Activated effector memory CD4-positive, alpha-beta T cell treated with Interleukin-2 at 50 U/mL for 16 hours (primary cell): ENCODE measurements at places on chromosomes 4 and X.

DNA sequence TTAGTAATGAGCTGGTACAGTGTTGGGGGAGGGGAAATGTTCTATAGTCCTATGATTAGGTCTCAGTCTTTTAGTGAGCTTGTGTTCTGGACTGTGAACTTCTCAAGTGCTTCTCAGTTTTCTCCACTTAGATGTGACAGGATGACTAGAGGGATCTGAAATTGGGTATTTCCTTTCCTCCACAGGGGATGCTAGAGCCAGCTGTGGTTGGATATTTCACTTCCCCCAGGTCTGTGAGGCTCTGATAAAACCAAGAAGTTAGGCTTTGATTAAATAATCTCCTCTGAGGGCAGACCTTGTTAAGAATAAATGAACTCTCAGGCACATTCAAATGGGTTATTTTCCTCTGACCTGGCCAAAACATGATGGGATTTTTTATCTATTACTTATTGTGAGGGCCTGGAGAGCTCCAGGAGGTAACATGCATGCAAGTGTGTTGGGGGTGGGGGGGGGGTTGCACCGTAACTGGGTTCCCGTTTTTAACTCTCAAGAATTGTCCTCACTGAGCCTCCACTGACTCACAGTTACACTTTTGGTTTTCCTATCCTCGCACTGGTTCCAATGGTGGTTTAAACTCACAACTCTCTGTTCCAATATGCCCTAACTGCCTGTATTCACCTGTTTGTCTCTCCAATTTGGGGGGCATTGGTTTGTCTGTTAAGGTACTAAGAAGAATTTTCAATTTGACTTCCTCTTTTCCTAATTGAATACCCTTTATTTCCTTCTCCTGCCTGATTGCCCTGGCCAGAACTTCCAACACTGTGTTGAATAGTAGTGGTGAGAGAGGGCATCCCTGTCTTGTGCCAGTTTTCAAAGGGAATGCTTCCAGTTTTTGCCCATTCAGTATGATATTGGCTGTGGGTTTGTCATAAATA lies 28.1 kb upstream of the GLRA3 start:
- DNase-seq, result no peak

DNA sequence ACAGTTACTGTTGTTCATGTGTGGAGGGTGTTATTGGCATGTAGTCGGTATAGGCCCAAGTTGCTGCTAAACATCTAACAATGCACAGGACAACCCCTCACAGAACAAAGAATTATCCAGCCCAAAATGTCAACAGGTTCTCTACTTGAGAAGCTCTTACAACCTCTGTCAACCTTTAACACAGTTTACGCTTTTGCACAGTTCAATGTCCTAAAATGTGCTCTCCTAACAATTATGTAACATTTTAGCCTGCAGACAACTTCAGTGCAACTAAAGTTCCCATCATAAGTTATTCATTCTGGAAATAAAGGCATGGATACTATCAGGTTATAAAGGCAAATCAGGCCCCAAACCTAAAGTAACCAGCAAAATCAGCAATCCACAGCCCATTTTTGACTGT lies 66.2 kb downstream of the ASB9 start:
- DNase-seq, result no peak

DNA sequence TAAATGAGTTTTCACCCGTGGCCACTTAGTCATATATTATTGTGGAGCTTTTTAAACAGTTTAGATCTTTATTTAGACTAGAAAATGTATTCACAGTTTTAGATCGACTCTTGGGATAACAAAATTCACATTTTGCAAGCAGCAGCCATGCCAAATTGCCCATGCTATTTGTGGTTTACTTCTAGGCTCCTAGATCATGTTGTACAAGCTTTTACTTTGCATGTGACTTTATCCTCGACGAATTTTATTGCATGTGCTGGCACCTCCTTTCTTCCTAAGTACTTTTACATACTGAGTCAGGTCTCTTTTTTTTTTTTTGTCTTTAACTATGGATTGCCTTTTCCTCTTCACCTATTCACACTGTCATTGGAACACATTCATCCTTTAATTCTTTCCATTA lies 23.2 kb downstream of the BBS12 start:
- DNase-seq, result no peak

DNA sequence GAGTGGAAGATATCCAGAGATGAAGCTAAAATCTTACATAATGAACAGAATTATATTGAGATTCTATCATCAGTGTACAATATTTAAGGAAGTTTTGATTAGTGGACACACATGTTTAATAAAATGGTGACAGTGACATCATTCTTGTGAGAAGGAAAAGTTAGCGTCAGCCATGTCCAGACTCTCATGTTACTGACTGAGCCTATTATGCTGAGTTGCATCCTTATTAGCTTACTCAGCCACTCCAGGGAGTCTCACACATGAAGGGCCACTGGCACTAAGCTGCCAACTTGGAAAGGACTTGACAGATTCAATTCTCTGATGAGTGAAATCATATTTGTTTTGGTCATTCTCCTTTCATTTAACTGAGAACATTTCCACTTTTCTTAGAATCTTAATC lies 170.6 kb downstream of the BANK1 start:
- no peak for DNase-seq

- no peak for DNase-seq
These were observed 280.3 kb downstream of the INPP4B start for GRCh38 chr4:142565771-142566170.

GRCh38 chr4:85778632-85779131 lies 303.7 kb downstream of the ARHGAP24 start:
- no peak for DNase-seq

DNA sequence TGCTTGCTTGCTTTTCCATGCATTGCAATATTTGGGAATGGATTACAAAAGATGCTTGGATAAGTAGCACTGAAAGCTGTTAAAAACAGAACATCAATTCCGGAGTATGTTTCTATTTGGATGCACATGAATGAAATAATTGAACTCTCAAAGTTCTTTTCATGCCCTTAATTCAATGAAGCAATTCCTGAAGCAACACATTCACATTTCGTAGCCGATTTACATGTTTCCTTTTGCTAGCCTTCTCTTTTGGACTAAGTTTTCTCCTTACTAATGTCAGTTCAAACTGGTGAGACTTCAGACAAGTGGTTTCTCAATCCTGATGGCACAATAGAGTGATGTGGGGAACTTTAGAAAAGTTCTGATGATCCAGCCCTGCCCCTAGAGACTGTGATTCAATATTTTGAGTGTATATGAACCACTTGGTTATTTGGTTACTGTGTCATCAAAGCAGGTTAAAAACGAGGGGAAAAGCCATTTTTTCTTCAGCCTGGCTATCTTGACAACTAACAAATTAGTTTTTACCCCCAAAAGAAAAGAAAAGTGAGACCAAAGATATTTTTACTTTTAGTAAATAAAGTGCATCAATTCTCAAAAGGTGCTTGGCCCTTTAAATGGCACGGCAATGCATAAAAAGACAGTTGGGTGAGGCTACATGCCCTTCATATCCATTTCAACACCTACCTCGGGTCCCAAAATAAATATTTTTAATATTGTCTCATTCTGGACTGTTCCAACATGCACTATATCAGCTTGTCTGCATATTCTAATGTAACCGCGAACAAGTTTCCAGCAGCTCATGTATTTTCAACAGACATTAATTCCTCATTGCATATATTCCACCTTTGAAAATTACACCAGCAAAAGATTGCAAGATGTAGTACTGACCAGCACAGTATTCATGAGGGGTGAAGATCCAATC lies 90.1 kb upstream of the RPL34 start:
- DNase-seq, result no peak

DNA sequence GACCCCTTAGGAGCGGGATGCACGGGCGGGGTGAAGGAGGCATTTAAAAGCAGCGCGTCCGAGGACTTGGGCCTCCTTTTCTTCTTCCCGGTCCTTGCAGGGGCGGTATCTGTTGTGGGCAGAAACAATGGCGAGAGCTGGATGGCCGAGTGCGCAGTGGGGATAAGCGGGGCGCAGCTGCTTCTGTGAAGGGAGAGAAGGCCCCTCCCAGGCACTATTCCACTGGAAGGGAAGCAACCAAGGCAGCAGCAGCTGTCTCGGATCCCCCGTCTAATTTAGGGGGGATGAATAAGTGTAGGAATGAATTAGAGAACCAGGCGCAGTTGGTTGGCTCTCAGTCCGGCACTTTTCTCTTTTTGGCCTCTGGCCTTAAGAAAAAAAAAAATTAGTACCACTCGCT lies 995 bp downstream of the SMARCA5 start:
- DNase-seq, result peak; percentile 7

DNA sequence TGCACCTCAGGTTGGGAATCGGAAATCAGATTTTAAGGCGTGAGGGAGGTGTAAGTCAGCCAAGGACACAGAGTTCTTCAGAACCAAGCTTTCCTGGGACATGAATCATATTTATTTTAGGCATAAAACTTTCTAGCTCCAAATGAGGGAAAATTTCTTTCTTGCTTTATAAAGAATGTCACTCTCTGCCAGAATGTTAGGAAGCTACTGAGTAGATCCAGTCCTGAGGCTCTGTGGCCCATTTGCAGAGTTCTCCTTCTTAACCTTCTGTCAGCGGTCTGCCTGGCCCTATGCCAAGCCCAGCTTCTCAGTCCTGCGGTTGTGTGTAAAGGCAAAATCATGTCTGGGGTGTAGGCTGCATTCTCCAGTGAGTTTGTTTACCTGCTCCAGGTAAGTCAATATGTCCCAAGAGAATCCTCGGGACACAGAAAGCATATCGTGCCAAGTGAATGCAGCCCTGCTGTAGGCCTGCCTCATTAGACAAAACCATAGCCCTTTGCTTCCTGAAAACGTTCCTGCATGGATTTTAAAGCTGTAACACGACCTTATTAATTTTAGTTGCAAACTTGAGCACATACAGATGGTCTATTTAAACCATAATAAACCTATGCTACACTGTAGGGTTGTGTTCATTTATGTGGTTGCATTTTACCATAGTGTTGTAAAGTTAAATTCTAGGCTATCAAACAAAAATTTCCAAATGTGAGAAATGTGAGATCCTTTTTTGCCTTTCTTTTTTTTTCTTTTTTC lies 29.2 kb upstream of the CCNI start:
- DNase-seq, result no peak

DNA sequence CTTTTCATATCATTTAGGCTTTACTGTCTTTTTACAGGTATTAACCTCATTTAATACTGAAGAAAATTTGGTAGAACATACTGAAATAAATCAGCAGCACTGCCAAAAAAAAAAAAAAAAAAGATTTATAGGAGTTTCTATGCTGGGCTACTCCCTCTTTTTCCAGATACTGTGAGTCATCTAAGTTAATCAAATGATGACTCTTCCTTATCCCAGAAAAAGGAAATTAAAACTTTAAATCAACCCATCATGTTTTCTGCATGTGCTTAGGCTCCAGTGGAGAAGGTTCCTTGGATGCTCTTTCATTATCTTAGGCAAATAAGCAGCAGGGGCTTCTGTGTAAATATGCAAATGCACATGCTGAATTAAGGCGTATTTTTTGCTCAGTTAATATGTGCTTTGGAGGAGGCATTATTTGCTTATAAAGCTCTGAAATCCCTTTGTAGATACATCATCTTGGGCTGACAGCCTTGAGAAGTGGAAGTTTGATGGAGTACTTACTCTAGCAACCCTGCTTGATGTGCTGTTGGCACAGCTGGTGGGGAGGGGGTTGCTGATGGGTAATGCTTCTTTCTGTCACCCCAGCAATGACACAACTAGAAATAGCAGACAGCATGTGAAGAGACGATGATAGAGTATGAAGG lies 136.1 kb downstream of the C4orf33 start:
- no peak for DNase-seq

DNA sequence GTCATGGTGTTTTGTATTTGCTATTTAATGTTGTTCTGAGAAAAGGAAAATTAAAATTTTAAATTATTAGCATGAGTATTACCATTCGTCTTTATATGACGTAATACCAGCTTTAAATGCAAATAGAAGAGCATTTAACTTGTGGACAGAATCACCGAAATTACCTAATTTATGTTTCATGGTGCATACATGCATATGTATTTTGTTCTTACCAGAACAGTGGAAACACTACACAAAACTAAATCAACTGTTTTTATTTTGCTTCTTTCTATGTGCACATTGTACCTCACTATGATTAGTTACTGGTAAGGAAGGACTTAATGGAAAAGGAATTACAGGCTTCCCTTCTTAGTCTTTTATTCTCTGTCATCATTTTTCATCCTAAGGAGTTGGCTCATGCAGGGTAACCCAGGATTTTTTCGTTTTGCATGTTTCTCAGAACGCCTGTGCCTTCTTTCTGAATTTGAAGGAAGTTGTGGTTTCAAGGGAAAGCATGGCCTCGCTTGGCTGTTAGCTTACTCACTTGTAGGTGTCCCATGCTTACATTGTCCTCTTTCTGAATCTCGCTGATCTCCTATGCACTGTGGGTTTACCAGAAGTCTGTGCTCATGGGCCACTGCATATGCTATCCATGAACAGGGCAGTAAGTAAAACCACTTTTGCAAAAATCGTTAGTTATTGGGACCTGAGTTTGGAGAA lies 300.0 kb upstream of the PUDP start:
- no peak for DNase-seq

GRCh38 chr4:38509551-38509950 lies 154.4 kb upstream of the KLF3 start:
- peak; percentile 47 for DNase-seq

DNA sequence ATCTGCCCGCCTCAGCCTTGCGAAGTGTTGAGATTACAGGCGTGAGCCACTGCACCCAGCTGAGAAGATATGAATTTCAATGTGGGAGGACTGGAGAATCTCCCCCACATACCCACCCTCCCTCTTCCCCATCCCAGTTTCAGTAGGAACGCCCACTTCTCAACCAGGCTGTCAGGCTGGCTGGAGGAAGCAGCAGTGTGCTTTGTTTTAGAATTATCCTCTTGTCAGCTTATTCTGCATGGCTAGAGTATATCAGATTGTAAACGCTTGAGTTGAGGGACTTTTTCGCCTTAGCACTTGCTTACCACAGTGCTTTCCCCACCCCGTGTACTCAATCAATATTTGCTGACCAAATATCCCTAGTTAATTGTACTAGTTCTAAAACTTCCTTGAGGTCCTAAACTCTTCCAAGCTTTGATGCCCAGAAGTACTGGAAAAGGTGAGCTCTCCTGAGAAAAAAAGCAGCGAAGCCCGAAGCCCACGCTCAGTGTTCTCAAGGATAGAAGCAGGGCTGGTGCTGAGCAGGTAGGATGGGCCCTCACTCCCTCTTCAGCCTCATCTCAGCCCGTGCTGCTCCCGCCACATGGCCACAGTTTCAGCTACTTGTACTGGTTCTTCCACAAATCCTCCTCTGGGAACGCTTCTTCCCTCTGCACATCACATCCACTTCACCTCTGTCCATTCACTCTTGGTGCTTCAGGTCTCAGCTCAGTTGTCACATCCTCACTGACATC lies 7.3 kb upstream of the ARHGAP10 start:
- no peak for DNase-seq

GRCh38 chr4:85500110-85500867 lies 25.3 kb downstream of the ARHGAP24 start:
- DNase-seq, result no peak

- DNase-seq, result no peak
These were observed 145.6 kb downstream of the RAP1GDS1 start for GRCh38 chr4:98406819-98407218.

GRCh38 chr4:150004481-150004880 lies 73.8 kb upstream of the DCLK2 start:
- no peak for DNase-seq

- DNase-seq, result no peak
These were observed 118.2 kb upstream of the KLF8 start for GRCh38 chrX:56113785-56114436.
